ENCODE measurements at places on chromosomes 13 and 19.
A peak's percentile ranks its signal among the peaks of the same experiment; 100 is the strongest.

DNA sequence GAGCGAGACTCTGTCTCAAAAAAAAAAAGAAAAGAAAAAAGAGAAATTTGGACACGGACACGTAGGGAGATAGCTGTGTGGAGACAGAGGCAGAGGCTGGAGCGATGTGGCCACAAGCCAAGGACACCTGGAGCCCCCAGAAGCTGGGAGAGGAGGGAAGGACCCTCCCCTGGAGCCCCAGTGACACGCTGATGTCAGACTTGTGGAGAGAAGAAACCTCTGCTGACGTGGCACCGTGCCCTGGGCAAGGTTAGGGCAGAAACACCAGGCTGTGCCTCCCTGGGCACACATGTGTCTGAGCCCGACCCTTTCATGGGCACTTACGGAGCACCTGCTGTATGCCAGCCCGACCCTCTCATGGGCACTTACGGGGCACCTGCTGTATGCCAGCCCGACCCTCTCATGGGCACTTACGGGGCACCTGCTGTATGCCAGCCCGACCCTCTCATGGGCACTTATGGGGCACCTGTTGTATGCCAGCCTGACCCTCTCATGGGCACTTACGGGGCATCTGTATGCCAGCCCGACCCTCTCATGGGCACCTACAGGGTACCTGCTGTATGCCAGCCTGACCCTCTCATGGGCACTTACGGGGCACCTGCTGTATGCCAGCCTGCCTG is 17.8 kb downstream of the ARID3A start:
- no peak for DNase-seq

- DNase-seq = no peak
Measured at GRCh38 chr13:46170687-46171086, 11.3 kb downstream of the LCP1 start.

GRCh38 chr19:11721681-11722080 is 17.1 kb downstream of the ZNF823 start:
- DNase-seq = no peak

- no peak for DNase-seq
Measured at GRCh38 chr19:39840492-39840891, 5.7 kb downstream of the FBL start.

DNA sequence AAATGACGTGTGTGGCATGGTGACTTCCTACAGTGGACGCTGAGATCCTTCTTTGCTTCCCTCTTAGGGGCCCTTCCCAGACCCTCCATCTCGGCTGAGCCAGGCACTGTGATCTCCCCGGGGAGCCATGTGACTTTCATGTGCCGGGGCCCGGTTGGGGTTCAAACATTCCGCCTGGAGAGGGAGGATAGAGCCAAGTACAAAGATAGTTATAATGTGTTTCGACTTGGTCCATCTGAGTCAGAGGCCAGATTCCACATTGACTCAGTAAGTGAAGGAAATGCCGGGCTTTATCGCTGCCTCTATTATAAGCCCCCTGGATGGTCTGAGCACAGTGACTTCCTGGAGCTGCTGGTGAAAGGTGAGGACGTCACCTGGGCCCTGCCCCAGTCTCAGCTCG is 5.2 kb downstream of the LAIR2 start:
- no peak for DNase-seq

- no peak for DNase-seq
Measured at GRCh38 chr19:6098574-6098973, 11.7 kb downstream of the RFX2 start.

DNA sequence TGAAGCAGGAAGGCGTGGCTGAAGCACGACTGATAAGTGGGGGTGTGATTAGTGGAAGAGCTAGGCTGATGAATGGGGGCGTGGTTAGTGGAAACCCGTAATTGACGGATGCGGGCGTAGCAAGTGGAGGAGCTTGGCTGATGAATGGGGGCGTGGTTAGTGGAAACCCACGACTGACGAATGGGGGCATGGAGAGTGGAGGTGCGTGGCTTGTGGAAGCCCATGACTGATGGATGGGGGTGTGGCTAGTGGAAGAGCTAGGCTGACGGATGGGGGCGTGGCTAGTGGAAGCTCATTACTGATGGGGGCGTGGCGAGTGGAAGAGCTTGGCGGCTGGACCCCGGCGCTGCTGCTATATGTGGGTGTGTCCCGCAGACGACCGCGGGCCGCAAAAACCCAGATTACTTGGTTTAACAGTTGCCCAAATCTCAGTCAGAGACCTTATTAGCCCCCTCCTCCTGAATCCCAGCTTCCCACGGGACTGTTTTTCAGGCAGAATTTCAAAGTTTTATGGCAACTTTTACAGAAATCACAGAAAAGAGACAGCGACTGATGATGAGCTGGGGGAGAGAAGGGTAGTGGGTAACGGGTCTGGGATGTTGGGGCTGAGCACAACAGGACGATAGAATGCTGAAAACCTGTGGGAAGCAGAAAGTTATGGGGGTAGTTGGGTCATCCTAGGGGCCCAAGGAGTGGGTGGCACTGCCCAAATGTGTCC is 9.0 kb upstream of the MEIS3 start:
- peak; percentile 94 for DNase-seq
